Retinal pigment epithelial cell (primary cell): ENCODE measurements at places on chromosomes 4 and X.

GRCh38 chrX:38282049-38282448, 45.3 kb downstream of the RPGR start:
- no peak for DNase-seq

DNA sequence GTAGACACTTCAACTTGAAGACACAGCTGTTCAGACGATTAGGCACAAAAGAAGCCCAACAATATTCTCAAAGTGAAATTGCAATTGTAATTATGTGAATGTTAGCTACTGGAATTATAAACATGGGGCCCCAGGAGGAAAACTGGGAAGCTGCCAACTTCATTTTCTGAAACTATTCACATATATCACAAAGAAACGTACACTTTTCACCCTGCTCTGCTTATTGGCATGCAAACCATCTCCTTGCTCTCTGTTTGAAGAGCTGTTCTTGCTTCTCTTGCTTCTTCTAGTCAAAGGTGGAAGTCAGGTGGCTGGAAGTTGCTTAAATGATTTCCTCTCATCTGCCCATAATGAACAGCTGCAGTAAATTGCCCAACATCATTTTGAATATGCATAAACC, 320.1 kb downstream of the CFAP299 start:
- DNase-seq, result peak; percentile 19

GRCh38 chrX:677376-677775, 46.8 kb downstream of the SHOX start:
- DNase-seq, result no peak

GRCh38 chr4:7607156-7607910, 172.6 kb upstream of the PSAPL1 start:
- DNase-seq, result no peak
